NCI-H2171 treated with DMSO at 0.1 percent for 48 hours (cell line): ENCODE measurements at places on chromosomes 3 and 15.
A peak's percentile ranks its signal among the peaks of the same experiment; 100 is the strongest.

DNA sequence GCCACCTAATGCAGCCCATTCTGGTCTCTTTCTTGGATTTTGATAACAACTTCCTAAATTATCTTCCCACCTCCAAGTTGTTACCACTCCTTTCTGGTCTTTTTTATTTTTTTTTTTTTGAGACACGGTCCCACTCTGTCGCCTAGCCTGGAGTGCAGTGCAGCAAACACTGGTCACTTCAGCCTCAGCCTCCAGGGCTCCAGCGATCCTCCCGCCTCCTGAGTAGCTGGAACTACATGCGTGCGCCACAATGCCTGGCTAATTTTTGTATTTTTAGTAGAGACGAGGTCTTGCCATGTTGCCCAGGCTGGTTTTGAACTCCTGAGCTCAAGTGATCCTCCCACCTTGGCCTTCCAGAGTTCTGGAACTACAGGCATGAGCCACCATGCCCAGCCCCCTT lies 92.8 kb upstream of the BHLHE40 start:
- no peak for DNase-seq

DNA sequence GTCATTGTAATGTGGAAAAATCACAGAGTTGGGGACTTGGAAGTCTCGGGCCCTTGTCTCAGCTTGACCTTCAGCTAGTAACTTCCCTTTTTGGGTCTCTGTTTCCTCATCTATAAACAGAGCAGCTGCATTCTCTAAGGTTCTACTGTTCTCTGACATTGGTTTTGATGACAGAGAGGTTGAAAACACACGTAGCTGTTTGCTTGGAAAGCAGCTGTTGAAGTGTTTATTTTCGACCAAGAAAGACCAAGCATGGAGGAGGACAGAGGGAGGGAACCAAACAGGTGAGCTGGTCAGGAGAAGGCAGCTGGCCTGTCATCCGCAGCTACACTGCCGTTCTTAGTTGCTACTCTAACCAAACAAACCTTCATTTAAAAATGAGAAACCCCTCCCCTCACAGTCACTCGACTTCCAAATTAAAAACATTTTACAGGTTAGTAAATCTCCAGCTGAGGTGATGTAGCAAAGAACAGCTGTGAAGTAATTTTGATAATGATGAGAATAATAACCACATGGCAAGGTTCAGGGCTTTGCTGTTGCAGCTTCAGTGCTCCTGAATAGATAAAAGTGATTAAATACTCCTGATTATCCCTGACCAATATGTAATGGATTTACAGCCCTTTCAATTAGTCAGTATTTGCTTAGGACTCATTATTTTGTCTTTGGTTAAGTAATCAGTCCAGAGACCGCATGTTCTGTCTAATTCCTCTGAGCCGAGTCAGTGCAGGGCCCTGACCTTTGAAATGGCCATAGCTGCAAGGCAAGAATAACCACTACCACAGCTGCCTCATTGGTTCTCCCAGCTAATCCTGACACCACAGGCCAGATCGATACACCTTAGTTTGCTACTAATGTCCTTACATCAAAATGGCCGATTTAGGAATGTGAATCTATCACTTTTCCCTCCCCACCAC lies 65.3 kb downstream of the MEIS2 start:
- DNase-seq, result no peak

DNA sequence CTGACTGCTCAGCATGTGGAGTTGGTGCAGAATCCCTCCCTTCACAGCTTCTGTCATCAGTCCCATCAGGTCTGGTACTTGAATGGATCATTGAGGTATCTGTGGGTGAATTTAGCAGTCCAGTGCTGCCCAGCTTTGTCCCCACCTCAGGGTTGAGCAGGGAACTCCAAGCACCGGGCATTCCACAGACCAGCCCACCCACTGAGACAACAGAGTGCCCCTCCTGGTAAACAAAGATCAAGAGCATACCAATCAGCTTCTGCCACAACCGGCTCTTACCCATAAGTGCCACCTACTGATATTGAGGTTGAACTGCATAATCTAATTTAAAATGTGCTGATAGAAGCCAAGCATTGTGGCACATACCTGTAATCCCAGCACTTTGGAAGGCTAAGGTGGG lies 57.1 kb upstream of the FXR1 start:
- peak; percentile 15 for DNase-seq

DNA sequence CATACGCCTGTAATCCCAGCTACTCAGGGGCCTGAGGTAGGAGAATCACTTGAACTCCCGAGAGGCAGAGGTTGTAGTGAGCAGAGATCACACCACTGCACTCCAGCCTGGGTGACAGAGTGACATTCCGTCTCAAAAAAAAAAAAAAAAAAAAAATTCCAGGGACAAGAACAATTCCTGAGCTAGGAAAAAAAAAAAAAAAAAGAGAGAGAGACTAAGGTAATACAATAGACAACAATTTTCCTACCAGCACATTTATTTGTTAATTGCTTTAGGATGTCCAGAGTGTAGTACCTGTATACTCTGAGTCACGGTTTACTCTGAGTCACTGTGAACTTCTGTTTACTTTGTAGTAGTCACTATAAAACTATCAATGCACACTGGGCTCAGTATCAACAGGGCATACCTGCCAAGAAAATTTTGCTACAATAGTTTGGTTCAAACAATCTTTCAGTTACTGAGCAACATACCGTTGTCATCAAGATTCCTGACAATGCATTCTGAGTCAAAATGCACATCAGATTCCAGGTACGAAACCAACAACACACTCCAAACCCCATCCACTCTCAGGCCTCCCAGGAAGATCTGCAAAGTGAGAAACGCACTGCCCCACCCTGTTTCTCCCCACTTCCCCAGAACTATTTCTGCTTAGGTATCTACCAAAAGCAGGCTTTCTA lies 28.3 kb downstream of the IGF2BP2 start:
- DNase-seq, result no peak

GRCh38 chr3:107240183-107241091 lies 136.8 kb upstream of the CCDC54 start:
- DNase-seq, result peak; percentile 82
